ENCODE measurements at places on chromosomes 5 and 9.

- DNase-seq = no peak
Observed at GRCh38 chr9:70881333-70881732, 240.1 kb downstream of the TRPM3 start.

GRCh38 chr5:95080441-95080840 lies 204.5 kb downstream of the MCTP1 start:
- no peak for DNase-seq

- no peak for DNase-seq
Observed at GRCh38 chr5:69329905-69330489, 2.6 kb downstream of the CCDC125 start.

- no peak for DNase-seq
Observed at GRCh38 chr9:123058834-123059233, 25.4 kb downstream of the GPR21 start.

- DNase-seq = no peak
Observed at GRCh38 chr9:137689745-137690529, 71.1 kb downstream of the EHMT1 start.

DNA sequence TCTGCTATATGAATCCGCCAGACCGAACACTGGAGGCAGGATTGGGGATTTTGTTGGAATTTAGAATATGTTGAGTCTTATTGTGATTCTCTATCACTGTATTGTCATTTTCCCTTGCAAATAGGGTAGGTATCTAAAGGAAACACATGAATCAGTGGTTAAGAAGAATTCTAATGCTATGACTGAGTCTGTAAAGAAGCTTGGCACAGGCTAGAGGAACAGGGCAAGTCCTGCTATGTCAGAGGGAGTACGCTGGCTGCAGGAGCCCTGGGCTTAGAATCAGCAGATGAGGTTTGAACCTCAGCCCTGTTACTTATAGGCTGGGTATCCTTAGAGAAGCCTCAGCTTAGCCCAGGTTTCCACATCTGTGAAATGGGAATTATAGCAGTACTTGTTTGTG lies 198.1 kb downstream of the NR3C1 start:
- no peak for DNase-seq

DNA sequence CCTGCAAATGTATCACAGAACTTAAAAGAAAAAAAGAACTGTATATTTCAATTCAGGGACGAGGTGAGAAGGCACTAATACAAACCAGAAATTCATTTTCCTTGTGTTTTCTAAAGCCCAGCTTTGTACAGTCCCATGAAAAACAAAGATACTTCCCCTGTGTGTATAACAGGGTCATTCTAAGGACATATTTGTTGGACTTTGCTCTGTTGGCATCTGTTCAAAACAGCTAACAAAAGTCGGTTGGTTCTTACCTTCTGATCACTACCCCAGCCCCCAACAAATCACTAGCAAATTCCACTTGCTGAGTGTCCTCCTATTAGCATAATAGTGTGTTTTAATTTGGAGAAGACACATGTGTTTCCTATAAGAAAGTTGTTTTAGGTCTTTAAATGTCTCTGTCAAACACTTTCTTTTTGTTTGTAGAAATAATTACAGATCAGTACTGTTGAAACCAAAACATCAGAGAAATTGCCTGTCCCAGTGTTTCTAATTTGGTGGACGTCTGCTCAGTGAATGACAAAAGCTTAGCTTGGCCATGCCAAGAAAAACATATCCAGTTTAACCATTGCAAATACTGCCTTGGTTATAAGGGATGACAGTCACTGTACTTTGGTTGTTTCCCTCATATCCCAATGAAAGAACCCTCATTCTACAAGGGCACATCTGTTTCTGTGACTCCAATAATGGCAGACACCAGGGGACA lies 480.5 kb downstream of the EBF1 start:
- DNase-seq = no peak

DNA sequence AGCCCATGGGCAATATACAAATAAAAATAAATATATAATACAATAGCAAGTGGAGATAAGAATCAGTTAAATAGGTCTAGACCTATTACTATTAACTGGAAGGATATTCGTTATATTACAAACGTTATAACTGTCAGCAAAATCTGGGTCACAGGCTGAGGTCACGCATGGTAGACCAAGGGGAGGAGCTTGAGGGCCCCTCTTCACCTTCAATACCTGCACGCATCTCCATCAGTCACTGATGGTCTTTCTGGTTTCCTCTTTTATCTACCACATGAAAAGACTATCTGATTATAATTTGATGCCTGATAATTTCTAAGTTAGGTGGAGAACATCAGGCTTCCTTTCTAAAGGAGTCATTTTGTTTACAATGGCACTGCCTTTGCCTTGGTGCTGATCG lies 43.2 kb downstream of the MAT2B start:
- DNase-seq = no peak

Measured in stimulated activated CD8-positive, alpha-beta memory T cell treated with anti-CD3 and anti-CD28 coated beads, Interleukin-2, amount 100 ng/mL, for 1 hour (primary cell).